ENCODE measurements at places on chromosomes 12 and 14. TPM values are rescaled to one million over a fixed set of nuclear protein-coding genes. Genes with fewer than 3 reads are reported as not detected.

GRCh38 chr12:5031958-5032357, 11.7 kb upstream of the KCNA5 start:
- no peak for DNase-seq

GRCh38 chr14:49999826-50000379, 107.0 kb downstream of the ARF6 start:
- DNase-seq = no peak

- DNase-seq = peak; percentile 67
Observed at GRCh38 chr12:26122681-26123481, 2.0 kb downstream of the BHLHE41 start.

DNA sequence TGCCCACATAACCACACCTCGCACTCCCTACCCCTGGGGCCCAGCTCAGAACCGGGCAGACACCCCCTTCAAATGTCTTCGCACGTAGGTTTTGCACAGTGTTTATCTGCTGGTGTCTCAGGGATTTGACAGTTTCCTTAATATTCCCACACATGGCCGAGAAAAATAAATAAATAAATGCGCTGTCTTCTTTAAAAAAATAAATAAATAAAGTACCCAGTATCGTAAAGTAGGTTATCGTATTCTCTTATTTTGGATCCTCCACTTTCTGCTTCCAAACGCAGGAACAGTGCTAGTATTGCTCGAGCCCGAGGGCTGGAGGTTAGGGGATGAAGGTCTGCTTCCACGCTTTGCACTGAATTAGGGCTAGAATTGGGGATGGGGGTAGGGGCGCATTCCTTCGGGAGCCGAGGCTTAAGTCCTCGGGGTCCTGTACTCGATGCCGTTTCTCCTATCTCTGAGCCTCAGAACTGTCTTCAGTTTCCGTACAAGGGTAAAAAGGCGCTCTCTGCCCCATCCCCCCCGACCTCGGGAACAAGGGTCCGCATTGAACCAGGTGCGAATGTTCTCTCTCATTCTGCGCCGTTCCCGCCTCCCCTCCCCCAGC, 710 bp upstream of the FOS start:
- DNase-seq = no peak

CAPZA3 gene
- total RNA-seq = not detected

GRCh38 chr12:10101042-10101579, 2.3 kb upstream of the CLEC1A start:
- no peak for DNase-seq

GRCh38 chr12:5052348-5052747, 8.7 kb downstream of the KCNA5 start:
- no peak for DNase-seq

DNA sequence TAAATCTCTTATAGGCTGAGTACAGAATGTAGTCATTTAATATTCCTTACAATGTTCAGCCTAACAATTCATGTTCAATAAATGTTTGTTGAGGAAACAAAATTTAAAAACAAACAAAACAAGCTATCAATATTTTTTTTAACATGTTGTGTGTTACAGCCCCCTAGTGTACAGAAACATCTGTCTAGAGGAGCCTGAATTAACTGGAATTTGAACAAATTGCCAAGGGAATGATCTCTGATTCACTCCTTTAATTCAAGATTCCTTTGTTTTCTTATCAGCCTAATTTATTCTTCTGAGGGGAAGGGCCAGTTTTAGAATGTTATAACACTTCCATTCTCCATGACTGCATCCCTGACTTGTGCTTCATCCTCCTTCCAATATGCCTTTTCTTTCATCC, 127.2 kb downstream of the CMAS start:
- DNase-seq = no peak

CIROP gene
- total RNA-seq = not detected

DNA sequence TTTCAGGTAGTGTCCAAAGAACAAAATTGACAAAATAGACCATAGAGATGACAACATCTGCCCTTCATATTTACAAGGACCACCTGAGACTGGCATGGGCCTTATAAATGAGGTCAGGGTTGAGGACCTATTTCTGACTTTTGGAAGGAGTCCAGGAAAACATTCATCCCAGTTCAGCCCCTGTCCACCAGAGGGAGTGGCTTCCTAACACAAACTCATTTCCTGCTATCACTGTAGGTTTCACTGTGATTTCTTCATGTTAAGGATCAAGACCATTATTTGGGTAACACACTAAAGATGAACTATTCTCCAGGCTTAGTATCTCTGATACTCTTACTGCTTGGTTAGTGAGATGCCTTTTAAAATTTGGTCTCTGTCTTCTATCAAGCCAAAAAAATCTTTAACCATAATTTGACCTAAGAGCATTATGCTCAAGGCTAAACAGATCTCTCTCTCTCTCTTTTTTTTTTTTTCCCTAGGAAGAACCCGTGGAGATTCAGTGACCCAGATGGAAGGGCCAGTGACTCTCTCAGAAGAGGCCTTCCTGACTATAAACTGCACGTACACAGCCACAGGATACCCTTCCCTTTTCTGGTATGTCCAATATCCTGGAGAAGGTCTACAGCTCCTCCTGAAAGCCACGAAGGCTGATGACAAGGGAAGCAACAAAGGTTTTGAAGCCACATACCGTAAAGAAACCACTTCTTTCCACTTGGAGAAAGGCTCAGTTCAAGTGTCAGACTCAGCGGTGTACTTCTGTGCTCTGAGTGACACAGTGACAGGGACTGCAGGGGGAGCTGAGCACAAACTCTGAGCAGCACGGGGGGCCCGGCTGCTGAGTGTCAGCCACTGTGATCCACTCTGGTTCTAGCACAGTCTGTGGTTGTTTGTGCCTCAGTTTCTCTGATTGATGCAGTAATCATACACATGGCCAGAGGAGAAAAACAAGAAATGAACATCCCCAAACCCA, 267.6 kb upstream of the OR4E1 start:
- peak; percentile 47 for DNase-seq

DNA sequence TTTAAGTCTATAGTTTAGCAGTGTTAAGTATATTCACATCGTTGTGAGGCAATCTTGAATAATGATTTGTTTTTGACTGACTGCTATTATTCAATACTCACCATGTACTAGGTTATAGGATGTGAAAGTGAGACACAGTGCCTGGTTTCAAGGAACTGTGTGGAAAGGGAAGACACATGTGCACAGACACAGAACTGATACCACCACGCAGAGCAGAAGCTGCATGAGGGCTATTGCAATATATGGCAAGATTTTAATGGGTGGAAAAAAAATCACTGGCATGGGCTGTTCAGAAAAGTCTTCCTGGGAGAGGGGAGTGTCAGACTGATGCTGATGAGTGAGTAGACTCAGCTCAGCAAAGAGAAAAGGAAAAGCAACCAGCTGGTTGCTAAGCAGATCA, 10.4 kb downstream of the SLC7A8 start:
- DNase-seq = no peak

DNA sequence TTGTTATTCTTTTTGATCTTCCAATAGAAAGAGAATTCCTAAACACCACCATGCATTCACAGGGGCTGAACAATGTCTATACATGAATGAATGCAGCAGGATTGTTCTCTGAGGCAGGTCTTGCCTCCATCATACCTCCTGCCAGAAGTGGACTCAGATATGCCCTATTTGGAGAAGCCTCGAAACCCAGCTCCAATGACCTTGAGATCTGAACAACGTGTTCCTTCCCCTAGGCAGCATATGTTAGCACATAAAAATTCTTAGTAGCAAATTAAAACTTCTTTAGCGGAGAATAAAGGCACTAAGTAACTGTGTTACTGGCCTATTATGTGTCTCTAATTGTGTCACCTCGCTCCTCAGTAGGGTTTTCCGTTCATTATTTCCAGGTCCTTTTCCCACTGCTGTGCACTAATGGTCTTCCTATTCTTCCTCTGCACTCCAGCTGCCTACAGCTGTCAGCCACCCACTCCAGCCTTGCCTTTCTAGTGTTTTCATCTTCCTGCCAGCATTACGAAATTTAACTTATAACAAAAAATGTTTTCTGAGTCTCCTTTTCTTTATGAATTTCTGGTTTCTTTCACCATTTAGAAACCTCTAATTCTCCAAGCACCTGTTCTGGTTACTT, 62.6 kb upstream of the IGF1 start:
- DNase-seq = no peak

GRCh38 chr12:56157201-56158028, 744 bp upstream of the MYL6 start:
- DNase-seq = peak; percentile 88

DNA sequence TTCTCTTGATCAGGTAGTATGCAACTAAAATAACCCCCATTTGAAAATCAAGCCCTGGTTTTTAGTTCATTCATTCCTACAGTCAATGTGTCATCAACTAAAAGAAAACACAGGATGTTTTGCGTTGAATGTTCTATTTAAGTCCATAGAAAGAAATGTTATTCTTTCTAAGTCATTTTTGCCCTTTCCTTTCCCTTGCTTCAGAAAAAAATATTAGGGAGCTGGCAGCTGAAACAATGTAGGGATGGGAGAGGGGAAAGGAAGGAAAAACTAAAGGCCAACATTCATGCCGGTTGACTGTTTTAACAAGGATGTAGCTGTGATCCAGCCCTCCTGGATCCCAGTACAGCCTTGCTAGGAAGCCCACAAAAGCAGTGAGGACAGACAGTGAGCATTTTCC, 155.1 kb downstream of the BTG1 start:
- peak; percentile 88 for DNase-seq

- DNase-seq = no peak
Observed at GRCh38 chr14:33636716-33637115, 314.2 kb downstream of the EGLN3 start.

Data from dermis blood vessel endothelial cell (primary cell).